ENCODE measurements at places on chromosomes 2 and 18.

DNA sequence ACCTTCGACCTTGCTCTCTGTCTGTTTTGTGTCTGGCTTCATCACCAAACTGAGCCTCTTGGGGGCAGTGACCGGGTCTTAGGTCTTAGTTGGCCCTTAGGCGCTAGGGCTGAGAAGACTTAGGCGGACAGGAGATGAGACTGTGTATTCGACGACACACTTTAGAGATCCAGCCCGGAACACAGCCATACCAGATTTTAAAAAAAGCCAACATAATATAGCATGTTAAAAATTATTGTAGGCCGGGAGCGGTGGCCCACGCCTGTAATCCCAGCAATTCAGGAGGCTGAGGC is 9.5 kb upstream of the PROC start:
- peak overlapping the region; percentile 79 for H3K4me3 ChIP-seq
- peaks cover 7% of the 10 kb centered on the region for H3K36me3 ChIP-seq
- DNase-seq = no peak
- no peaks in the 10 kb centered on the region for H3K27me3 ChIP-seq
- no peak overlapping the region for H3K27ac ChIP-seq

DNA sequence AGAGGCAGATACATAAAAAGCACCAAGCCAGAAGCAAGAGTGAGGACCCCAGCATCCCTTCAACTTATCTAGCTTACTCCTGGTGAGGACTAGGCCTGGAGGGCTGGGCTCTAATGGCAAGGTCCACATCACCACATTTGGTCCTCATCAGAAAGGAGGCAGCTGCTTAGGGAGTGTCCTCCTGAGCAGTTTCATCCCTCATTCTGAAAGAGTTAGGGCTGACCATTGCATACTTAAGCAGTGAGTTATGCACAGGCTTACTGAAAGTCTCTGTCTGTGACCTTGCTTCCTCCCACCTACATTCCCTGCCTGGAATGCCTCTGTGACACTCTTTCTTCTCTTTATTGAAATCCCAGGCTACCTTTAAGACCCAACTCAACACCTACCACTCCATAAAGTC is 301.8 kb upstream of the ACVR2A start:
- H3K27me3 ChIP-seq = no peaks in the 10 kb centered on the region
- no peak overlapping the region for H3K4me3 ChIP-seq
- no peaks in the 10 kb centered on the region for H3K36me3 ChIP-seq
- no peak for DNase-seq
- no peak overlapping the region for H3K27ac ChIP-seq

DNA sequence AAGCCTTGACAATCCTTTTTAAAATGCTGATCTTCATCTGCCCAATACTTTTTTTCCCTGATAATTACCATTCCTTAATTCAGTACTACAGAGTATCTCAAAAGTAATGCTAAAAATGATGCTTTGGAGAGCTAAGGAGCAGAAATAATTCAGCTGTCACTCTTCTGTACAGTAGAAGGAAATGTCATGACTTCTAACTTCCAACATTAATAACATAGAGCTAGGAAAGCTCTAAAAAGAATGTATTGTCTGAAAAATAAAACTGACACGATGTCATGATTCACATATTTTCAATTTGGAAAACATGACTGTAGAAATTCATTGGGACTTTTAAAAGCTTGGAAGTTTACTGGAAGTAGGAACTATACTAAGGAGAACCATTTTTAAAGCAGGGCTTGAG is 212.3 kb downstream of the GULP1 start:
- no peaks in the 10 kb centered on the region for H3K4me1 ChIP-seq
- DNase-seq = no peak
- no peaks in the 10 kb centered on the region for H3K27me3 ChIP-seq
- no peak overlapping the region for H3K4me3 ChIP-seq

DNA sequence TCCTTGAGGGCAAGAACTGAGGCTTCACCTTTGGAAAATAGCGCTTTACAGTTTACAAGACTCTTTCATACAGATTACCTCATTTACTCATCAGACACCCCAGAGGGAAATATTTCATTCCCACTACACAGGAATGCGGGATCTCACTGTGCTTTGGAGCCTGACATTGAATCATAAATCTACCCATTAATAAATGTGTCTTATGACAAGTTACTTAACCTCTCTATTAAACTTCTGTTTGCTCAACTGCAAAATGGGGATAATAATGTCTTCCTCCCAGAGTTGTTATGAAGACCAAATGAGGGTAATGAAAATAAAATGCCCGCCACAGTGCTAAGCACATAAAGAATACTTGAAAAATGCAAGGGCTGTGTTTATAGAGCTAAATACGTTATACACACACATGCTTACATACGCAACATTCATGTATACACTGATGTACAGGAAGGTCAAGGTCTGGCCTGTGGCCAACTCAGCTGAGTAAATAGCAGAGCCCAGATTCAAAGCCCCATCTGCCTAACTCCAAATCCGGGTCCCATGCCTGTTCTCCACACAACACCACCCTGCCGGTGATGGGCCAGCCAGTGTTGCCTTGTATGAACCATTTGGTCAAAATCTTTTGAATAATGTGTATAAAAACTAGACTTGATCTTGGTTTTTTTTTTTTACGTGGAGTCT is 77.8 kb upstream of the STPG4 start:
- no peak for DNase-seq
- H3K4me1 ChIP-seq = peaks cover 39% of the 10 kb centered on the region
- no peak overlapping the region for H3K27ac ChIP-seq
- no peak overlapping the region for H3K4me3 ChIP-seq

DNA sequence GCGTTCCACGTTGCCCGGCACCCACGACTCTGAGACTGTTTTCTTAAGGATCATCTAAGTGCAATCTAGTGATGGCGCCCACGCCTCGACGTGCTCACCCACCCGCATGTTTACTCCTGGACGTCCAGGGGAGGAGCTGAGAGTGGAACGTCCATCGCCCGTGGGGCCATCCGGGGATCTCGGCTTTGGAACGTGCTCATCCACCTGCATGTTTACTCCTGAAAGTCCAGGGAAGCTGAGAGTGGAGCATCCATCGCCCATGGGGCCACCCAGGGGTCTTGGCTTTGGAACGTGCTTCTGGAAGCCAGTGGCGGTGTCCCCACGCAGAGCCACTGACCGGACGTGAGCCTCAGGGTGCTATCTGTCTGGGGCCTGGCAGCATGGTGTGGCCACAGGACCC is 45.6 kb upstream of the SALL3 start:
- DNase-seq = no peak
- H3K4me3 ChIP-seq = no peak overlapping the region
- H3K4me1 ChIP-seq = peaks cover 6% of the 10 kb centered on the region
- H3K36me3 ChIP-seq = no peaks in the 10 kb centered on the region
- H3K27me3 ChIP-seq = peaks cover 19% of the 10 kb centered on the region

GRCh38 chr2:168203762-168204693 is 43.4 kb downstream of the STK39 start:
- H3K4me1 ChIP-seq = peaks cover 52% of the 10 kb centered on the region
- H3K4me3 ChIP-seq = no peak overlapping the region
- no peak overlapping the region for H3K27ac ChIP-seq
- H3K36me3 ChIP-seq = peaks cover 50% of the 10 kb centered on the region

Data from nephron progenitor cell (in vitro differentiated cells).